ENCODE measurements at places on chromosomes 3 and 15.

GRCh38 chr3:3464131-3464530, 284.6 kb upstream of the CRBN start:
- no peak overlapping the region for H3K4me3 ChIP-seq
- H3K27ac ChIP-seq = no peak overlapping the region
- no peak for DNase-seq
- H3K4me1 ChIP-seq = no peaks in the 10 kb centered on the region
- H3K27me3 ChIP-seq = no peaks in the 10 kb centered on the region

DNA sequence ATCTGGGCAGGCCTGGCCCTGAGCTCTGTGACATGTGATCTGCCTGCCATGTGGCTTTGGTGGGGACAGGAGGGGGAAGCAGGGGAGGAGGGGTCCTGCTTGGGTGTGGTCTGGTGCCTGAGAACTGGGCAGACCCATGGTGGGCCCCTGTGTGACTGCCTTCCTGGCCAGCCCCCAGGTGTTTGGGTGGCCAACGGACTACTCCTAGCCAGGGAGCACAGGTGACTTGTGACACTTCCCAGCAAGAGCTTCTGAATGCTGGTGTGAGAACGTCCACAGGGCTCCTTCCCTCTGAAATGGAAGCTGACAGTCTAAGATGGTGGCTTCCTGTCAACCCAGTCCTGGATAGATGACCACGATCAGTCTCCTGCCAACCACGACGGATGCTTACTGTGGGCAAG, 136.1 kb upstream of the MEF2A start:
- no peaks in the 10 kb centered on the region for H3K36me3 ChIP-seq
- no peak overlapping the region for H3K4me3 ChIP-seq
- H3K4me1 ChIP-seq = peaks cover 29% of the 10 kb centered on the region
- no peak overlapping the region for H3K27ac ChIP-seq

DNA sequence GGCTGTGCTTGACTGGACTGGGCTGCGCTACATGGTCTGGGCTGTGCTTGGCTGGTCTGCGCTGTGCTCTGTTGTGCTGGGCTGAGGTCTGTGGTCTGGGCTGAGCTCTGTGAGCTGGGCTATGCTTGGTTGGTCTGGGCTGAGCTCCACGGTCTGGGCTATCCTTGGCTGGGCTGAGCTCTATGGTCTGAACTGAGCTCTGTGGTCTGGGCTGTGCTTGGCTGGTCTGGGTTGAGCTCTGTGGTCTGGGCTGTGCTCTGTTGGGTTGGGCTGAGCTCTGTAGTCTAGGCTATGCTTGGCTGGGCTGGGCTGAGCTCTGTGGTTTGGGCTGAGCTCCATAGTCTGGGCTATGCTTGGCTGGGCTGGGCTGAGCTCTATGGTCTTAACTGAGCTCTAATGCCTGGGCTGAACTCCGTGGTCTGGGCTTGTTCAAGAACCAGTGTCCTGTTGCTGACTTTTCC, 92.0 kb downstream of the PLXNA1 start:
- no peak for DNase-seq
- no peak overlapping the region for H3K4me3 ChIP-seq
- H3K27ac ChIP-seq = no peak overlapping the region
- no peaks in the 10 kb centered on the region for H3K27me3 ChIP-seq

DNA sequence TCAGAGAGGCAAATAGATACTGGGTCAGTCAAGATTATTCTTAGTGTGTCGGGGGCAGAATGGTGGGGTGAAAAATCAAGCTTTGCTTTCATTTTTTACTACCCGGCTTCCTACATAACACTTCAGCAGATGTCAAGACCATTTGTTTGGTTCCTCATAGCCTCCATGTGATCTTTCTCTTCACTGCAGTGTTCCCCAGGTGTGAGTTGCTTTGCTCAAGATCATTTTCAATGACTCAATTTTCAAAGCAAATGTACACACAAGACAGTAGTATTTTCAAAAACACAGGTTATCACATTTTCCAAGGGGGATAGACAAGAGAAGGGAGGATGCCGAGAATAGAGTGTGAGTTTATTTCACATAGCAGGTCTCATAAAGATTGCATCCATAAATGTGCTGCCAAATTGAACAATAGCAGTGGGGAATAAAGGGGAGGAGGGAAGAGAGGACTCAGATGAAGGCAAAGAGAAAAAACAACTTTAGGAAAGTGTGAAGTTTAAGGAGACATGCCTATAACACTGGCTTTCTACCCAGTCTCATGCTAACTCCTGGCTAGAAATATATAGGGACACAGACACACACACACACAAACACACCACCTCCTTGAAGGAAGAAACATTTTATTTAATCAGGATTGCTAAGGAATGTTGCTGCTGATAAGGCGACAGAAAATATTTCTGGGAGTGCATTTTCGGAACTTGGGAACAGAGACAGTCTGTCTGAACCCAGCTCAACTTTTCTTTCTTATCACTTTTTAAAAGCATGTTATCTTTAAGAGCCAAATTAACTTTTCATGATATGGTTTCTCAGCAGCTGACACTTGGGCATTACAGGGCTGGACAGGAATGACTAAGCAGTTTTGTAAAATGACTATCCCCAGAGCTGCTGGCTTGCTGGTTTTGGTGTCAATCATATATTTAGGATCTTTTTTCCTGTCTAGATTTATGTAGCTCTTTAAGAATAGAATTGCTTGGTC, 402.4 kb downstream of the RBMS3 start:
- H3K4me3 ChIP-seq = no peak overlapping the region
- no peaks in the 10 kb centered on the region for H3K36me3 ChIP-seq
- H3K27me3 ChIP-seq = no peaks in the 10 kb centered on the region
- no peaks in the 10 kb centered on the region for H3K4me1 ChIP-seq
- no peak for DNase-seq

- DNase-seq = peak; percentile 87
- no peaks in the 10 kb centered on the region for H3K27me3 ChIP-seq
- H3K36me3 ChIP-seq = no peaks in the 10 kb centered on the region
- peaks cover 18% of the 10 kb centered on the region for H3K4me1 ChIP-seq
- no peak overlapping the region for H3K4me3 ChIP-seq
- peak overlapping the region; percentile 94 for H3K27ac ChIP-seq
Measured at GRCh38 chr15:39454189-39454986, 126.5 kb upstream of the THBS1 start.

Measured in CD14-positive monocyte (primary cell).